ELR (cell line): ENCODE measurements at places on chromosomes 1 and 21.

GRCh38 chr1:51734896-51735745 is 118.2 kb downstream of the OSBPL9 start:
- DNase-seq = no peak

DNA sequence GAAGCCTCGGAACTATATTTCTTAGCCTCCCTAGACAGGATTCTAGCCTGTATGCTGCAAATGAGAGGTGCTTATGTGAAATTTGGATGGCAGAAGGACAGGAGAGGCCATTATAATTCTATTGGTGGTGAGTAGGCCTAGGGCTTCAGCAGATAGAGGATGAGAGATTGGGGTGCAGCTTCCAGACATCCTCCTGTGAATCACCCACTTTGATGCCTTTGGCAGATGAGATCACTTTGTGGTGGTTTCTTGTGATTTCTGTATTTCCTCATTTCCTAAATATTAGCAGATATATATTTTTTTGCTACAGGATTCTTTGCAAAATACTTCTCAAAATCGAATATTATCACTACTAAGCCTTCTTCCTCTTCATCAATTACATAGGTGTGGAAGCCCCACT is 37.3 kb downstream of the MFSD2A start:
- DNase-seq = peak; percentile 65

GRCh38 chr21:45200581-45201296 is 87.0 kb downstream of the POFUT2 start:
- DNase-seq = no peak

GRCh38 chr1:178565586-178565985 is 52.7 kb downstream of the TEX35 start:
- DNase-seq = no peak

GRCh38 chr1:223175633-223176032 is 32.6 kb upstream of the TLR5 start:
- no peak for DNase-seq

DNA sequence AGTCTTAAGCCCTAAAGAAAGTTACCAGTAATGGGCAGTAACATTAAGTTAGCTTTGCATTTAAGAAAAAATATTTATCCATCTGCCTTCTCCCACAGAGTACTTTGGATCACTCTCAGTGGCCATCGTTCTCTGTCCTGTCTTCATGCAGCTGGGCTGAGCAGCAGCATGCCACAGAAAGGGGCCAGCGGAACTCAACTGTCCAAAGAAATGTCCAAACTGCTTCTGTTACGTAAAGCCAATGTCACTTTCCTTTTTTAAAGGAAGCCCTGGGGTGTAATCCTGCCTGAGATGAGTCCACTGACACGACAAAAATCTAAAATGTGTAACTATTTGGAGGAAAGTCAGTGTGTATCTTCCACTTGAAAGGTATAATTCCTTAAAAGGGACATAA is 291.6 kb downstream of the SMYD3 start:
- DNase-seq = no peak

GRCh38 chr1:49298304-49298703 is 521.6 kb upstream of the BEND5 start:
- no peak for DNase-seq

GRCh38 chr1:48495911-48496310 is 23.9 kb upstream of the SPATA6 start:
- no peak for DNase-seq

DNA sequence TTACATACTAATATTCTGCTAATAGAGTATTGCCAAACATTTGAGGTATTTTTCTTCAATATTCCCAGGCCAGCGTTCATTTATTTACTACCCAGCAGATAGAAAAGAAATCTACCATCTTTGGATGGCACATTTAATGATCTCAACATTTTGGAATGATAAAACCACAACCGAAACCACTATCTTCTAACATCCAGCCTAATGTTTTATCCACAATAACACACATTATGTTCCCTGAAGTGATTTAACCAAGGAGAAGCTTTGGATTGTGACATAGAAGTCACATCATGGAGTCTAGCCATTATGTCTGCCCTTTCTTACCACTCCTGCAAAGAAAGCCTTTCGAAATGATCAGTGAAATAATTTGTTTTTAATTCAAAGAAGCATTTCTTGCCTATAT is 497.1 kb upstream of the PLXNA2 start:
- DNase-seq = peak; percentile 7

DNA sequence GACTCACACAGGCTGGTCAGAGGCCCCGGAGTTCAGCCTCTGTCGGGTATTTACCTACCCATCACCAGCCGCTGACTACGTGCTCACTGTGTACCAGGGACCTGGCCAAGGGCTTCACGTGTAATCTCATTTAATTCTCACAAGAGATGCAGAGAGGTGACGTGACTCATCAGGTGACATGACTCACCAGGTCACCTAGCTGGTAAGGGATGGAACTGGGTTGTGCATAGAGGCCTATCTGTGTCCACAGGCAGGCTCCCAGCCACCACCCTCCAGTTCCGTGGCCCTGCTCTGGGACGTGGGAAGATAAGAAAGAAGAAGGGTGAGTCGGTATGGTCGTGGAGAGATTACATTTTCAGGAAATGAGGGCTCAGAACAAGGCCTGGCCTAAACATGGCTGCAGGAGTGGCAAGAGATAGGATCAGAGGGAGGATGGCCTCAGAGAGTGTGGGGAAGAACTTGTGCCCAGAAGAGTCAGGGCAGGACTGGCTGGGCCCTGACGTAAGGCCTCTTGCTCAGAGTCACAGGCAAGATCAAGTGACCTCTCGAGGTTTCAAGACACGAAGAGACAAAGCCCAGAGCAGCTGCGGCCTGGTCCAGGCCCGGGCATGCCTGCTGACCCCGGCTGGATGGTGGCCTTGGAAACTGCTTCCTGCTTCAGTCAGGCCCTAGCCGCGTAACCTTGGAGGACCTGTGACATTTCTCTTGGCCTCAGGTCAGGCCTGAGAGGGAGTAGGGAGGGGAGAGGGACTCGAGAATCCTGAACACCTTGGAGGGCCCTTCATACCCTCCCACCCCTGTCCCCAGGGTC is 52.7 kb upstream of the WASF2 start:
- peak; percentile 86 for DNase-seq

DNA sequence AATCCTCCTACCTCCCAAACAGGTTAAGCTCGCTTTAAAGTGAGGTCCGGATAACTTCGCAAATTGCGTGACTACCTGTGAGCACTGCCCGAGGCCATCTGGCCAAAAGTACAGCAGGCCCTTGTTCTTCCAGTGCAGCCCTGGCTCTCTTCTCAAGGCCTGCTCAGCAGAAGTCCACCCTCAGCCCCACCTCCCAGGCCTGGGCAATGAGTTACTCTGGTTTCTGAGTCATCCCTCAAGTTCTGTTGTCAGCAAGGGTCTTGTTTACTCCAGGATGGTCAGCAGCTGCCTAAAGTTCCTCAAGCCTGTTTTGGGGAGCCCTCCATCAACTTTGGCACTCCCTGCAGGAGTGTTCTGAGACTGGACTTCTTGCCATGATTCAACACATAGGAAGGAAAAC is 101.7 kb downstream of the BCAR3 start:
- DNase-seq = peak; percentile 87

- no peak for DNase-seq
Measured at GRCh38 chr1:997713-997992, 2.2 kb downstream of the HES4 start.

- DNase-seq = peak; percentile 60
Measured at GRCh38 chr1:10980094-10980577, 32.3 kb upstream of the TARDBP start.

DNA sequence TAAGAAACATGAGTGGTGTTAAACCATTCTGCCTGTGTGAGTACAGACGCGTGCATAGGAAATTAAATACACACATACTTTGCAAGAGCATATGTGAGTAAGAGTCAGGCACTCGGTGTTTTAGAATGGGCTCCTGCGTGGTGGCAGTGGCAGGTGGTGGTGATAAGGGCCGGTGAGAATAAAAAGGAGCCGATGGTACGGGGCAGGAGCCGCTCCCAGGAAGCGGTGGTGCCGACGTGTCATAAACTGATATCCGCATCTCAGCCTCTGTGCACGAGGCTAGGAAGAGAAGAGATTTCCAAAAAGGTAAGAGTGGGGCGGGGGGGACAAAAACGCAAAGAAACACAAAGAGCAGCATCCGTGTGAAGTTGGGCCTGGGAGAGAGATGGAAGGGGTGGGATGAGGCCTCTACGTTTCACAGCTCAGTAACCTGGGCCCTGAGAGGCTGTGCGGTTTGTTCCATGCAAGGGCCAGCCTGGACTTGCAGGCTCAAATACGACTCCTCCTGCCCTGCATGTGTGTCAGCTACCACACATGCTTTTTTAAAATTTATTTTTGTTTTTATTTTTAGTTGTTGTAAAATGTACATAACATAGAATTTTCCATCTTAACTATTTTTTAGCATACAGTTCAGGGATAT is 127.7 kb upstream of the COL6A1 start:
- DNase-seq = no peak

DNA sequence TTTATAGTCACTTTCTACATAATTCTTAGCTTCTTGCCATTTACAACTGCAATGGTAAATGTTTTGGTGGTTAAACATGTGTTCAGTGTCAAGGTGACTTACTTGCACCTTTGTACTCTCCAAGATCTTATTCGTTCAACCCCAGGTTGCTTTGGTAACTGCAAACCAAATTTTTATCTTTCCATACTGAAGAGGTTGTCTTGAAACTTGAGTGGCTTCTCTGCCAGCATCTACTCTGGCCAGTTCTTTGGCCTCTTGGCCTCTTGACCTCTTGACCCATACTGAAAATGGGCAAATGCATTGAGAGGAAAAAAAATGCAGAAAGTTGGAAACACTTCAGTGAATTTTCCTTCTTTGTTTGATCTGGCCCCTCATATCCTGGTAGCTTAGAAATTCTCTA is 88.0 kb upstream of the LRRC7 start:
- no peak for DNase-seq

DNA sequence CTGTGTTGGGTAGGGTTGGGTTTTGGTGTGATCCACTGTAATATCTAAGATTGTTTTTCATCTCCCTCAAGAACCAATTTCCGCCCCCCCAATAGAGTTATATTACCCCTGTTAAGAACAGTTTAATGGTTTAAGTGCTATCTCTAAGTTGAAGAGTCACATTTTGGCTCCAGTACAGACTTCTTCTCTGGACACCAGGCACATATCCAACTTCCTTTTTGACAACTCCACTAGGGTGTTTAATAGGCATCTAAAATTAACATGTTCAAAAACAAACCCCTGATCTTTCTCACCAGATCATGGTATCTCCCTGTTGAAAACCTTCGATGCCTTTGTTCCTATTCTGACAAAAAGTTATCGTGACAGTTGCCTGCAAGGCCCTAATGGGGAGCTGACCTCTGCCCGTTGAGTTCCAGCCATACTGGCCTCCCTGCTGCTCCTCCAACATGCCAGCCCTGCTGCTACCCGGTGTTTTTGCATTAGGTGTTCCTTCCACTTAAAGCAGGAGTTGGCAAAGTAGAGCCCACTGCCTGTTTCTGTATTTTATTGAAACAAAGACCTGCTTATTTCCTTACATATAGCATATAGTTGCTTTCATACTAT is 18.6 kb downstream of the USP24 start:
- no peak for DNase-seq

- DNase-seq = peak; percentile 1
Measured at GRCh38 chr21:22711636-22712035, 1713.4 kb downstream of the NCAM2 start.

DNA sequence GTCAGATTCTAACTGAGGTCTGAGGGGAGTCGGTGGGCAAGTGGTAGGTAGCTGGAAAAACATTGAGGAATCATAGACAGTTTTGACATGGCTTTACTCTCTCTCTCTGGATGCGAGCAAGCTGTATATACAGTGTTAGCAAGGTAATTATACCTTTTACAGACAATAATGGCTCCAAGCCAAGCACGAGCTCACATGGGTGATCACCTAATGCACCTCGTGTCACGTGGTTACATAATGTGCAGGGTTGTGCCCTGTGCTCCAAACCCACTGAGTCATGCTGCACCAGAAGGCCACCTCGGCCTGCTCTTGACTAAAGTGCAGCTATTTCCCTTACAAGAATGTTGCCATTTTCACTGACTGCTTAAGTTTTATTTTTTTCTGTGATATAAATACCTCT is 7.6 kb upstream of the CLCA2 start:
- DNase-seq = peak; percentile 17

DNA sequence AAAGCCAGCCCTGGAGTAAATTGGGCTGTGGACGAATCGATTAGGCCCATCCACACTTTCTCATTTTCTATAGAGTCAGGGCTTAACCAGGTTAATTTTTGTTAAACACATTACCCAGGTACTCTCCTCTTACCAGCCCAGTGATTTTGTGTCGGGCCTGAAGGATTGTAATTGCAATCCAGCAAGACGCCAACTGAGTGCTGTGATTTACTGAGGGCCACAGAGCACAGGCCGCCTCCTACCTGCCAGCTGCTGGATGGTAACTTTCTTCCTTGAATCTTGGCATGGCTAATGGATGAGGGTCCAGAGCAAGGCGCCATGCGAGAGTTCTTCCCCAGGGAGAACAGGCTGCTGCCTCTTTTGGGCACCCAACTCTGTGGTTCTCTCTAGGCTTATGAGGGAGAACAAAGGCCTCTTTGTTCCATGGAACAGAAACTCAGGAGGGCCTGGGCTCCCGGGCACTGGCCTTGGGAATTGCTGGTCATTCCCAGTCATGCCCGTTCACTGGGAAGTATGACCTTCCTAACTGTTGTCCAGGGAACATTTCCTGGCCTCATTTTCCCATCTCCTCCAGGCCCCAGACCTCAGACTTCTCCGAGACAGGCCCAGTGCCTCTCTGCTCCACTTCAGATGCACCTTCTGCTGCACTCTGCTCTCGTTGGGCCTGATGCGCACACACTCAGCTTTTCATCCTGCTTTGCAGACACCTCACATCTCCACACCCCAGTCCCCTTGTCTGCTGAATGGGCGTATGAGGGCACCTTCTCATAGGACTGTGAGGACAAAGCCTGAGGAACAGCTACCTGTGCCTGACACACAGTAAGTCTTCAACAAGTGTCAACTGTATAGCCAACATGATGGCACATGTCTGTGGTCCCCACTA is 57.3 kb downstream of the SYF2 start:
- no peak for DNase-seq

GRCh38 chr1:233066087-233066486 is 115.7 kb downstream of the NTPCR start:
- DNase-seq = no peak

- no peak for DNase-seq
Measured at GRCh38 chr1:44973645-44974044, 12.8 kb downstream of the EIF2B3 start.

DNA sequence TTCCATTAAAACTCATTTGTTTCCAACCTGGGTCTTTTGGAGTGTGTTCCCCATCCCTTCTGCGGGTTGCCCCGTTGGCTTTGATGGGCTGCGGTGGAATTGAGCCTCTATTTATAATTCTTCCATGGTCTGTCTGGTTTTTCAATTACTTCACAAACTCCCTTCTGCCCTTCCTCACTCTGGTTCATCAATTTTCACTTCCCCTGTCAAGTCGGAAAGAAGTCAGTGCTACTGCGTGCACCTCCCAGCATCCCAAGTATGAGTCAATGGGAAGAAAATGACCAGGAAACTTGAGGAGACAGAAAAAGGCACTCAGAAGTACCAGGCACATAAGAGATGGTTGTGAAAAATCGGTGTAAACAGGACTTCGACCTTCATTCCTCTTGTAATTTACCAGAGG is 126.2 kb downstream of the KAZN start:
- no peak for DNase-seq
